ENCODE measurements at places on chromosomes 7 and 10. TPM values are rescaled to one million over a fixed set of nuclear protein-coding genes. Genes with fewer than 3 reads are reported as not detected.

- DNase-seq = no peak
Measured at GRCh38 chr10:63977329-63977923, 456.2 kb downstream of the REEP3 start.

DNA sequence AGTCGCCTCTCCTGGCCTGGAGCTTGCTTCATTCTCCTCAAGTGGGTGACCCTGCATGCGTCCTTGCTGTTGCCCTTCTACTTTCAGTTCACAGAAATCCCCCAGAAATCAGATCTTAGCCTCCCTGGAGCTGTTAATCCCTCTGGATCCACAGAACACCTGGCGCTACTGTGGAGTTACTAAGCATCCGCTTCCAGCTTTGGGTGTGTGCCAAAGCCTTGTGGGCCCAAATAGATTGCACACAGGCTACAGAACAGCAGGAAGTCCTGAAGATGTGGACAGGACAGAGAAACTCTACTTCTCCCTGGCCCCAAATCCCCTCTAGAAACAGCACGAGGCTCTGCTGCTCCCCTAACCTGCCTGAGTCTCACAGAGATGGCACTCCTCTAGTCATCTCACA lies 36.6 kb upstream of the PDLIM1 start:
- peak; percentile 77 for DNase-seq

- no peak for DNase-seq
Measured at GRCh38 chr7:73966062-73966940, 61.7 kb upstream of the ELN start.

Gene GFRA1
- 0.80 TPM for total RNA-seq

- peak; percentile 89 for DNase-seq
Measured at GRCh38 chr7:128728598-128728997, 10.6 kb upstream of the CALU start.

- no peak for DNase-seq
Measured at GRCh38 chr10:85510682-85511081, 855.9 kb downstream of the GRID1 start.

Gene PAPOLB
- total RNA-seq = not detected

DNA sequence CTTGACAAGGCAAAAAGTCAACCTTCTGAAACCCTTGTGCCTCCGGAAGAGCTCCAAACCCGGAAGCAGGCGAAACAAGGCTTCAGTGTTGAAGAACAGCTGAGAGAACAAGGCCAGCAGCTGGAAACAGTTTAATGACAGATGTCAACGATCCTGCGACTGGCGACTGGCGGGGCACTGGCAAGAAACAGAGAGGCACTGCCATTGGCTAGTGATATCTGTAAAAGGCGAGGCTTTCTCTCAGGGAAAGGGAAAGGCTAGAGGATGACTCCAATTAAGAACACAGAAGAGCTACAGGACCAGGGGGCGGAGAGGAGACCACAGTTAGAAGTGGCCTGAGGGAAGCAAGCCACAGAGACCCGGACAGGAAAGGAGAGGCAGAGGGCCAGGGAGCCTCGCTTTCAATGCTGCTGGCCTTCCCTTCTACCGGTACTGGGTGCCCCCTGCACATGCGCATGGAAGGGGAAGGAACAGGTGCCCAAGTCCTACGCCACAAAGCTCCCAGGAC lies 19.4 kb downstream of the ITGB1 start:
- no peak for DNase-seq

Gene ANKRD30A
- total RNA-seq = not detected

Gene BMPER
- total RNA-seq = 0.09 TPM

Gene KCNIP2
- total RNA-seq = not detected

DNA sequence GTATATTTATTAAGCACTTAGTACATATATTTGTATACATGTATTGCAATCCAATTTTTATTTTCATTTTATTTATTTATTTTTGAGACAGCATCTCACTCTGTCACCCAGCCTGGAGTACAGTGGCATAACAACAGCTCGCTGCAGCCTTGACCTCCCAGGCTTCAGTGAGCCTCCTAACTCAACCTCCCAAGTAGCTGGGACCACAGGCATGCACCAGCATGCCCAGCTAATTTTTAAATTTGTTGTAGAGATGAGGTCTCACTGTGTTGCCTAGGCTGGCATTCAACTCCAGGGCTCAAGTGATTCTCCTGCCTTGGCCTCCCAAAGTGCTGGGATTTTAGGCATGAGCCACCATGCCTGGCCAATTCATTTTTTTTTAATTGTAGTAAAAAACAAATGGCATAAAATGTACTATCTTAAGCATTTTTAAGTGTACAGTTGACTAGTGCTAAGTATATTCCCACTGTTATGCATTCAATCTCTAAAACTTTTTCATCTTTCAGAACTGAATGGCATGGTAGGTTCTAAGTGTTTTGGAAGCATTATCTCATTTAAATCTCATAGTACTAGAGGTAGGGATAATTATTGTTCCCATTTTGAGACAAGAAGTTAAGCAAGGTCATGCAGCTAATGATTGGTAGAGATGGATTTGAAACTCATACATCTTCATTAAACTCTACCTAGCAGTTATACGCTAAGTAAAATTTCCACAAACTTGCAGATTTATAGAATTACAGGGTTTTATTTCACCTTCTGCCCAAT lies 264.0 kb upstream of the NFE2L3 start:
- DNase-seq = no peak

Gene ZP3
- 2.0 TPM for total RNA-seq

GRCh38 chr10:131318814-131319213 lies 7.3 kb upstream of the TCERG1L start:
- no peak for DNase-seq

DNA sequence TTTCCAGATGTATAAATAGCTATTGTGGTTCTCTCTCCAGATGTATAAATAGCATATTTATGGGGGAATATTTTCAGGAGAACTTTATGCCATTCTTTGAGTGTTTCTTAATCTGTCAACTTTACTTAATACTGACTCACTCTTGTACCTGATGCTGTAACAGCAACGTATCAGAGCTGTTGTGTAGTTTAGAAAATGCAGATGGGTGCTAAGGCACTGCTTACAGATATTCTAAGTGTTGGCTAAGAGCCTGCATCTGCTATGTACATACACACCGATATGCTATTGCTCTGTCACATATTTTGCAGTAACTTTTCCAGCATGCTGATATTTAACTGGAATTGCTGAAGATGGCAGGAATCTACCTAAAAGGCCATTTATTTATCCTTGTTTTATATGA lies 71.9 kb downstream of the WDR37 start:
- DNase-seq = no peak

GRCh38 chr10:19385846-19386450 lies 337.3 kb downstream of the MALRD1 start:
- no peak for DNase-seq

- no peak for DNase-seq
Measured at GRCh38 chr7:101922631-101923601, 105.5 kb downstream of the CUX1 start.

DNA sequence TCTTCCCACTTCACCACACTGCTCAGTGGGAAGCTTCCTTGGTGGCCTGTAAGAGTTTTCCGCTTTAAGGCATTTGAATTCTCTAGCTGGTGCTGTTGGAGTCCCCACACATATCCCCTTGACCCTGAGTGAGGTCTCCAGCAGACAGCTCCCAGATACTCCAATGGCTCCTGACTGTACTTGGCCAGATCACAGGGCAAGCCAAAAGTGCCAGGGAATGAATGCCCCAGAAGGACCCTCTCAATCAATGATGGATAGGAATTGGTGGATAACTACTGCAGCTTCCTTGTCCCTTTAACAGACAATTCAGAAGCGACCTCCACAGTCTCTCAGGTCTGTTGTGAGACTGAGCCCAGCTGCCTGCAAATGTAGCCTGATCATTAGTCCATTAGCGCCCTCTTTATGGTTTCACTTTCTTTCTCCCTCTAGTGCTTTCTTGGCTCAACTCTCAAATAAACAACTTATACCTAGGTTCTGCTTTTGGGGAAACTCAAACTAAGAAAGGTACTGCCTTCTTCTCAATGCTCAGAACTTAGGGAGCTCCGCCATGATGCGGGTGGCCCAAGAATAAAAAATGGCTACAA lies 283.0 kb downstream of the TCF7L2 start:
- no peak for DNase-seq

DNA sequence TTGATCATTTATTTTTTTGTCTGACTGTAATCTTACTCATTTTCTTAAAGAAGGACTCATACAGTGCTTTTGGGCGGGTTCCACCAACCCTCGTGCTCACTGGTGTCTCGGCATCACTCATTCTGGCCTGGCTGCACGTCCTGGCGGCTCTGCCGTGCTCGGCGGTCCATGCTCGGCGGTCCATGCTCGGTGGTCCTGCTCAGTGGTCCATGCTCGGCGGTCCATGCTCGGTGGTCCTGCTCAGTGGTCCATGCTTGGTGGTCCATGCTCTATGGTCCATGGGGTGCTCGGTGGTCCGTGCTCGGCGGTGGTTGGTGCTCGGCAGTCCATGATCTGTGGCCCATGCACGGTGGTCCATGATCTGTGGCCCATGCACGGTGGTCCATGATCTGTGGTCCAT lies 72.5 kb downstream of the WDR37 start:
- no peak for DNase-seq

DNA sequence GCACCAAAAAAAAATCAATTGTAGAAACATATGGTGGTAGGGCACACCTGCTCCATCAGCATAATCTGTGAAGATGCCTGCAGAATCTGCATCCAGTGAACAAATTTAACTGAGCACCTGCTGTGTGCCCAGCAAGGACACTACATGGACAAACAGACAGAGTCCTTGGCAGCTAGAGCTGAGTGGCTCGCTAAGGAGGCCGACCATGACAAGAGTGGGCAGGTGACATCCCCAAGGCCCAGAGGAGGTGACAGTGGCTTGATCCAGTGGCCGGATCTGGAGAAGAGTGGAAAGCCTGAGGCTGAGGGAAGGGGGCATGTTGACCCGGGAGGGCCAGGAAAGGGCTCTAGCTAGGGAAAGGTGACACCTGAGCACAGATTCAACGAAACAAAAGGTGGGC lies 68.1 kb downstream of the MAD1L1 start:
- DNase-seq = no peak

- DNase-seq = no peak
Measured at GRCh38 chr10:32877915-32878314, 80.1 kb downstream of the ITGB1 start.

GRCh38 chr10:85598646-85599045 lies 767.9 kb downstream of the GRID1 start:
- DNase-seq = no peak

DNA sequence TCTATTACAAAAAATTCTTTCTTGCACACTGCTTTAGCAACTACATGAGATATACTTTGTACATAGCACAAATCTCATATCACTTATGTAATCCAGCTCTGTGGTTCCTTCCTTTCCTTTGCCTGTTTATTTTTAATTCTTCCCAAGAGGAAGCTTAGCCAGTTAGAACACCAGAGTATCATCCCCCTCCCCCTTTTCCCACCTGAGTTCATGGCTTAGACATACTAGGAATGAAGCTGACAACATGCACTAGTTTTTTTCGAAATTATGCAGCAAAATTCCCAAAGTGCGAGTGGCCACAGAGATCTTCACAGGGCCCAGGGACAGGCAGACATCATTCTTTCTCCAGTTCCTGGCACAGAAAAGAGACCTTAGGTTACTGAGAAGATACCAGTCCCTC lies 17.8 kb downstream of the CAV1 start:
- DNase-seq = peak; percentile 42

DNA sequence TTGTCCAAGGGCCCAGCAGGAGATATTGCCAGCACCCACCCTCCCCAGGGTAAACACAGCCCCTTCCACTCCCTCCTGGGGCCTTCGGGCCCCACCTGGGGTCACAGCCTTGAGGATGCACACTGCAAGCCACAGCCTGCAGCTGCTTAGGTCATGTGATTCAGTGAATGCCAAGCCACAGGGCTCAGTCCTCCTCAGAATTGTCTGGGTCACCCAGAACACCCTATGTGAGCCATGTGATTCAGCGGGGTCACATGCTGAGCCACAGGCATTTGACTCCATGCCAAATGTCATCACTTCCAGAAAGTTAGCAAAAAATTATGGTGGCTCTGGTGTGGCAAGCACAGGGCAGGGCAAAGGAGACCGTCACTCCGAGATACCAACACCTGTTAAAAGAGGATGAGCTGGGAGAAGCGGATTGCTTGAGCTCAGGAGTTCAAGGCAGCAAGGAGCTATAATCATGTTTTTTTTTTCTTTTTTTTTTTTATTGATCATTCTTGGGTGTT lies 17.2 kb upstream of the PSAP start:
- DNase-seq = peak; percentile 72

- DNase-seq = no peak
Measured at GRCh38 chr10:72390764-72391163, 36.0 kb upstream of the DNAJB12 start.

Gene GDF2
- not detected for total RNA-seq

DNA sequence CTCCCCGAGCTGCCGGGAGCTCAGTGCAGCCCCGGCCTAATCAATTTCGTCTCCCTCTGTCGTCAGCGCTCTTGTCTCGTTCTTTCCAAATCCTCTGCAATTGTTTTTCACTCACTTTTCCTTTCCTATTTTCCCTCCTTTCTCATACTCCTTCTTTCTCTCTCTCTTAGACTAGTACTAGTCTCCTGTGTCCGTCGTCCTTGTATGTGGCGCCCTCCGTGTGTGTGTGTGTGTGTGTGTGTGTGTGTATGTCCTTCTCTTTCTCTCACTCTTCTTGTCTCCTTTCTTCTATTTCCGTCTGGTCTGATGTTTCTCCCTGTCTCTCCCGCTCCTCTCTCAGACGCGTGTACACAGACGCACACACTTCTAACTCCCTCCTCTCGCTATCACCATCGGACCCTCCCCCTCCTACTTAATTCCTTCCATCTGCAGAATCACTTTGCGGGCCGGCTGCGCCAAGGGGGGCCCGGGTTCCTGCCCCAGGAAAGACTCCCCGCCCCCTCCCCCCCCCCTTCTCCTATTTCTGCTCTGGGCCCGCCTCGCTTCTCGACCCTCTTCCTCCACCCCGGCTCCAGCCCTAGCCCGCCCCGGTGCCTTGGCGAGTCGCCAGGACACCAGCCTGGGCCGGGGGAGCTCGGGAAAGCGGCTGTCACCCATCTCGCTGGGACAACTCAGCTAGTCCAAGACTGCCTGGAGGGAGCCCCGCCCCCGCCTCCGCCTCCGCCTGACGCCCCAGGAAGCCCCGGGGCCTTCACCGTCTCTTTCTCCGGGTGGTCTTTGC lies 743 bp upstream of the ZCCHC24 start:
- peak; percentile 41 for DNase-seq

Gene VSIR
- 1.5 TPM for total RNA-seq

GRCh38 chr10:30999070-30999712 lies 32.5 kb downstream of the ZNF438 start:
- DNase-seq = peak; percentile 37

GRCh38 chr10:118472415-118473304 lies 122.8 kb downstream of the PRLHR start:
- DNase-seq = peak; percentile 38

Gene SLC37A3
- 34.9 TPM for total RNA-seq
